ENCODE measurements at places on chromosomes 12 and 14.

- DNase-seq: no peak
These were observed 178.6 kb downstream of the SNAPC1 start for GRCh38 chr14:61940666-61941420.

DNA sequence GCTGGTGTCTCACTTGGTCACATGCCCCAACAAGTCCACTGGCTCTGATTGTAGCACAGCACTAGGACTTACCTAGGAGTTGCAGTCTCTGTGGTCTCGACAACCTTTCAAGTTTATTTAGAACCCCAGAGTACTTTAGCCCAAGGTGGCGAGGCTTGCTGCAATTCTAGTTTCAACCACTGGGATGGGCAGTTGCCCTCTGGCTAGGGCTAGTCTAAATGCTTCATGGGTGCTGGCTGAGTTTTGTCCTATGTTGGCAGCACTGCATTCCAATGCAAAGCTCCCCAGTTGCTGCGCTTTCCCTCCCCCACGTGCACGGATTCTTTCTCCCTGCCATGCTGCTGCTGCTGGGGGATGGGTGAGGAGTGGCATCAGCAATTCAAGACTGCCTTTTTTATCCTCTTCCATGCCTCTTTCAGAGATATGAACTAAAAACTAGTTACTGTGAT, 207.9 kb downstream of the SYNE2 start:
- no peak for DNase-seq

DNA sequence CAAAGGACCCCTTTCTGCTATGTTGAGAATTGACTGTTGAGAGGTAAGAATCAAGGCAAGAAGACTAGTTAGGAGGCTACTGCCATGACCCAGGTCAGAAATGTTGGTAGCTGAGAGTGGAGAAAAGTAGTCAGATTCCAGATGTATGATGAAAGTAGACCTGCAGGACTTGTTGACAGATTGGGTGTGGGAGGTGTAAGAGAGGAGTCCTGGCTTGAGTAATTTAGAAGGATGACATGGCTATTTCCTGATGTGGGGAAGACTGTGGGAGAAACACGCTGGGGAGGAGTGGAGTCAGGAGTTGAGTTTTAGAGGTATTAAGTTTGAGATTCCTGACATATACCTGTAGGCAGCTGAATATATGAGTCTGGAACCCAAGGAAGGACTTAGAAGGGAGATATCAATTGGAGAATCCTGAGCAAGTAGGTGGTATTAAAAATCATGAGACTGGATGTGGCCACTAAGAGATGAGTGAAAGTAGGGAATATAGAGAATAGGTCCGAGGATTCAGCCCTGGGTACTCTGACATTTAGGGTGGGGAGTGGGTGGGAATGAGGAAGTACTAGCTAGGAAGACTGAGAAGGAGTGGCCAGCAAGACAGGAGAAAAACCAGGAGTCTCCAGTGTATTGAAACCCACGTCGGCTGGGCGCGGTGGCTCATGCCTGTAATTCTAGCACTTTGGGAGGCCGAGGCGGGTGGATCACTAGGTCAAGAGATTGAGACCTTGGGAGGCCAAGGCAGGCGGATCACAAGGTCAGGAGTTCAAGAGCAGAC, 12.6 kb upstream of the DDX47 start:
- DNase-seq: no peak

DNA sequence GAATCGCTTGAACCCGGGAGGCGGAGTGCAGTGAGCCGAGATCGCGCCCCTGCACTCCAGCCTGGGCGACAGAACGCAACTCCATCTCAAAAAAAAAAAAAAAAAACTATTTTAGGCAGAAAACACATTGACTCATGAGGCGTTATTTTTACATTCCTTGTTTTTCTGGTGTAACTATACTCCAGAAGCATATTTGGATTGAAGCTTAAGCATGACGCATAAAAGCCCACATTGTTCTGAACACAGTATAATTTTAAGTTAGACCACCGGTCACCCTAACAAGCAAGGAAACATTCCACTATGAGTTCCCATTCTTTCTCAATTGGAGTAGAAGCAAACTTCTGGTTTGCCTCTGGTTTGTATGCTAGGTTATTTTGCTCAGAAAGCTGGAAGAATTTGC, 173.0 kb downstream of the MYRFL start:
- no peak for DNase-seq

DNA sequence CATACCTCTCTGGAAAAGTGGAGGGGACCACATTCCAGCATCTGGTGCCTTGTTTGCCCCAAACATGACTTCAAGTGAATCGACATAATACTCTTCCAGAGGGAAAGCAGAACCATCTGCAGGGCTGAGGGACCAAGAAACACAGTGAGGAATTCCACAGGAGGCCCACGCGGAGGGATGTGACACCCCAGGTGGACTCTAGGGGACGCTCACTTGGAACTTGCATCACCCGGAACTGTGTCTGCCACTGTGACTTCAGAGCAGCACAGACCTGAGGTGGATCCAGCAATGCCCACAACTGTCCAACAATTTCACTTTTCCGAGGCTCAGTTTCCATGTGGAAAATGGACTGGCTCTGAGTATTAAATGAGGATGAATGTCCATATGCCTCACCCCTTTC, 14.3 kb upstream of the CLMN start:
- DNase-seq: no peak

- DNase-seq: no peak
These were observed 1.2 kb downstream of the MLF2 start for GRCh38 chr12:6751767-6752166.

GRCh38 chr12:22014783-22015144, 31.3 kb upstream of the CMAS start:
- no peak for DNase-seq

DNA sequence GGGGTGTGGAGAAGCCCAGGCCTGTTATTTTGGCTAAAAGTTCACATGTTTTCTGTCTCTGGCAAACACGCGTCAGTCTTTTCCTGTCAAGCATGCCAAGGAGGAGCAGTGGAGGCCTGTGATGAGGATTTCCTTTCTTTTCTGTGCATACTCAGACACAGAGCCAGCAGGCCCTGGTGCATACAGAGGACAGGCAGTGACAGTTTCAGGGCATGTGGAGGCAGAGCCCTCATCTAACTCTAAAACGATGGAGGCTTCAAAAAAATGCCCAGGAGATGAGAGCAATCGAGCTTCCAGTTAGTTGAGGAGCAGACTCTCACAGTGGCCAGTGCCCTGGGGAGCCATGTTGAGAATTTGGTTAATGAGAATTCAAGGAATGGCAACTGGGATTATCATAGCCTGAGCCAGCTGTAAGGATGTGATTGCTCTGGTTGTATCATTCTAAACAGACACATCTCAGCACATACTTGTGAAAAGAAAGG, 66.5 kb downstream of the TRAFD1 start:
- DNase-seq: no peak

DNA sequence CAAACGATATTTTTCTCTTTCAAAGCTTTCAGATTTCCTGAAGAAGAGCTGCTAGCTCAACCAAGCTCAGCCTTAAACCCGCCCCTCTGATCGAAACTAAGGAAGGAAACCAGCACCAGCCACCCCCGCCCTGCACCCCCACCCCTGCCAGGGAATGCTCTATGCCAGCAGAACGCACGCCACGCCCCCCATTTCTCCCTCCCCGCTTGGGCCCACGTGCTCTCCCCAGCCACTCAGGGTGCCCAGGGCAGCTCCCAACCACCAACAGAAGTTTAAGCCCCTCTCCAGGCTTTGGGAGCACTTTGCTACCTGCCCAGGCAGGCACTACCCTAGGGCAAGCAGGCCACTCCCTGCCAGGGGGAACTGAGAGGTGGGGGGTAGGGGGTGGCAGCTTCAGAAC, 18.8 kb upstream of the KRT78 start:
- DNase-seq: no peak

DNA sequence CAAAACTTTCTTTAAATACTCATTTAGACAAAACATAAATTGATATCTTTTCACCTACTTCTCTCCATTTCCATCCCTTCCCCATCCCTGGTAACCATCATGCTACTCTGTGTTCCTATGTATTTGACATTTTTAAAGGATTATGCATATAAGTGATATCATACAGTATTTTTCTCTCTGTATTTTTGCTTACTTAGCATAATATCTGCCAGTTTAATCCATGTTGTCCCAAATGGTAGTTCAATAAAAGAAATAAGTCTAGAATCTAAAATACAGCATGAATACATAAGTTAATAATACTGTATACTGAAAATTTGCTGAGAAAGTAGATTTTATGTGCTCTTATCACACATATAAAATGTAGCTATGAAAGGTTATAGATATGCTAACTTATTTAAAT, 190.3 kb upstream of the NAV3 start:
- DNase-seq: no peak

Measured in CMK (cell line).